ENCODE measurements at places on chromosomes 4 and X.

DNA sequence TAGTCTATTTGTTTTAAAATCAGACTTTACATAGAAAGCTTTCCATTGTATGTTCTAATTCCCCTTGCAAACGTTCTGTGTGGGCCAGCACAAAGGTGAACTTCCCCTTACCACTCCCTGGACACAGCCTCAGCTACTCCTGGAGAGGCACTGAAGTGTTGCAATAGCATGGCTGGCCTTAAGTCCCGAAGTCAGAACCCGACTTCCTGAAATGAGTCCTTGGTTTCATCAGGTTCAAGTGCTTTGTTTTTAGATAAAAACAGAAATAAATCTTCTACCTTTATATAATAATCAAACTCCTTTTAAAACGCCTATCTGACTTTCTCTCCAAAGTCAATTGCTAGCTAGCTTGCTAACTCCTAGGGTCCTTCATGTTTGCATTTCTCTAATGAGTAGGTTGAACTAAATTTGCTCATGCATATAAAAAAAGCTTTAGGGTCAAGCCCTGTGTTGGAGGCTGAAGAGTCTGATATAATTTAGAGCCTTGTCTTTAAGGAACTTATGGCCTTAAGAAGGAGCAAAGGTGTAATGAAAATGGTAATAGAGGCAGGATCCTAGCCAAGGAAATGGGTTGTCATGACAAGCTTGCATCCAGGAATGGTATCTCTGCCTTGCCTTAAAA, 9.0 kb downstream of the BMP3 start:
- DNase-seq: no peak

- no peak for DNase-seq
These were observed 344.4 kb downstream of the NR3C2 start for GRCh38 chr4:148097801-148098200.

GRCh38 chrX:65985922-65986588, 53.8 kb downstream of the VSIG4 start:
- DNase-seq: peak; percentile 50

- DNase-seq: no peak
These were observed 61.1 kb upstream of the MTM1 start for GRCh38 chrX:150507251-150507856.

- no peak for DNase-seq
These were observed 34.6 kb downstream of the LNX1 start for GRCh38 chr4:53556651-53557050.

DNA sequence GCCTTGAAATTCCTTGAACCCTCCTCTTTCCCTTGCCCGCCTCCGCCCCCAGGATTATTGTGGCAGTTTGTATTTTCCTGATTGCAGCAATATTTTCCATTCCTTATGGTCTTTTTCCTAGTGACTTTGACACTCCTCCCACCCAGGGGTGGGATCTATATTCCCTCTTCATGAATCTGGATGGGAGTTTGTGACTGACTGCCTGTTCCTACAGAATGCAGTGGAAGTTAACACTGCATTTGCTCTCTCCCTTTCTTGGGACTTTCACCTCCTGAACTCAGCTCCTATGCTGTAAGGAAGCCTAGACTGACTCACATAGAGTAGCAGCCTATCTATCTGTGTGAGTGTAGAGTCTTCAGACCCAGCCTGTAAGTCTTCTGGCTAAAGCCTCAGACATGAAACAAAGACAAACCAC, 2.2 kb downstream of the FUNDC2 start:
- DNase-seq: peak; percentile 2

DNA sequence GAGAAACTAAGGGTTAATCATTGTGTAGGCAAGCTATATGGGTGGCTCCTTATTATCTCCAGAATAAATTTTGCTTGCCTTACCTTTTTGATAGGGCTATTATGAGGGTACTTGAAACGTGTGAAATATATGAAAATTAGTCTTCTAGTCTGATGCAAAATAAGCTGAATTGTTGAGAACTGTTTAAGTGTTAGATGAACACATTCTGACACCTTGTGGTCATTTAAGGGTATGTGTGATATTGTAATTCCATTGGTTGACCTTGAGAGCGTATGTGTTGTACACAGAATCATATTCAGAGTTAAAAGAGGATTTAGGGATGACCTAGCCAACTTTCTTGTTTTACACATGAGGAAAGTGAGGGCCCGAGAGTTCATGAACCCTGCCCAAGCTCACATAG, 44.6 kb upstream of the LINC00632 start:
- peak; percentile 29 for DNase-seq

DNA sequence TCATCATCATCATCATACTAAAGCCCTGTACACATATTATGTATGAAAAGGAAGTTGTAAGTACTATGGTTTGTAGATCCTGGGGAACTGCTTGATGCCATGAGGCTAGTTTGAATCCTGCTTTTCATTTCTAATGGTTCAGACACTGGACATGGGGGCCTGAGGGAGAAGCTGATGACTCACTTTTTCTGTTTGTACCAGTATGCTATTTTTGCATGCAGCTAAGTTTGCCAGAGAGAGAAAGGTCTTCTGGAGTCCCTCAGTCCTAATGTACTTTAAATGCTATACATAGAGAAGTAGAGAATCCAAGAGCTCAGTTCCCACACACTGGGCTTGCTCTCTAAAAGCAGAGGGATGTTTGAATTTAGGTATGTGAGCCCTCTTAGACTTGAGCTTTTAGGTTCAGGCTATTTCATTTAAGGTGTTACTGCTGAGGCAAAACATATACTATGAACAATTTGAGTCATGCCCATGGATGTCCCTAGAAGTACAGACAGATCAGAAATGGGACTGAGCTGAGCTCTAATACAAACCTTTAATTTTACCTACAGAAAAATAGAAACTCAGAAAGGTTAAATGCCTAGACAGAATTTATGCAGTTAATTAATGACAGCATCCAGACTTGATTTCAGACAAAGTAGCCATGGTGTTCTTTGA, 17.6 kb upstream of the HS3ST1 start:
- DNase-seq: peak; percentile 43

GRCh38 chr4:86831262-86832130, 17.7 kb downstream of the SLC10A6 start:
- DNase-seq: peak; percentile 77

DNA sequence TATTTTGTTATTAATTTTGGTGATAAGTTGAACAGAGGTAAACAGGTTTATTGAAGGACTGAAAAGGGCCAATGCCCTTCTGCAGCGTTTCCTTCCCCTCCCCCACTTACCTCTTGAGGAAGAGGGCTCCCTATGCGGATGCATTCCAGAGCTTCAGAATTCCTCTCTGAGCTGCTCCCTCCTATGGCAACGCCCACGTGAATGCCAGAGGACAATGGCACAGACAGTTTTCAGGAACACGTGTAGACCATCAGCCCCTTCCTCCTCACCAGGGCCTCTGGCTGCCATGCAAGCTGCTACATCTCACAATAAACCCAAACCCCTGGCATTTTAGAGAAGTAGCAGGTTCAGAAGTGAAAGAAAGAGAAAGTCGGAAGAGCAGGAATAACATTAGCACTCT, 127.9 kb downstream of the CHRDL1 start:
- DNase-seq: no peak

DNA sequence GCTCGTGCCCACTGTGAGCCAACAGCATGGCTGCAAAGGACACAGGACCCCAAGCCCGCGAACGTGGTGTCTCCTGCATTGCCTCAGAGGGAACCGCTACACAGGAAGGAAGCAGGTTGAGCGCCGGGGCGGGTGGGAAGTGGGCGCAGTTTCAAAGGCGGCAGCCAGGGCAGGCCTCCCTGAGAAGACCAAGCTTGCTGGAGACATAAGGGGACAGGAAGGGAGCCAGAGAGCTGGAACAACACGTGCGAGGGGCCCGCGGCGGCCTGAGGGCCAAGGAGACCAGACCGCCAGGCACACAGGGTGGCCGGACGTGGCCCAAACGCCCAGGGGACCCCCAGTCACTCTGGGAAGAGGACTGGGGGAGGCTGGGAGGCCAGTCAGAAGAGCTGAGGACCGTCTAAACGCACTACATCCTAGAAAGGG, 32.0 kb downstream of the CTBP1 start:
- DNase-seq: no peak

GRCh38 chr4:89797117-89797516, 39.8 kb downstream of the SNCA start:
- peak; percentile 7 for DNase-seq

DNA sequence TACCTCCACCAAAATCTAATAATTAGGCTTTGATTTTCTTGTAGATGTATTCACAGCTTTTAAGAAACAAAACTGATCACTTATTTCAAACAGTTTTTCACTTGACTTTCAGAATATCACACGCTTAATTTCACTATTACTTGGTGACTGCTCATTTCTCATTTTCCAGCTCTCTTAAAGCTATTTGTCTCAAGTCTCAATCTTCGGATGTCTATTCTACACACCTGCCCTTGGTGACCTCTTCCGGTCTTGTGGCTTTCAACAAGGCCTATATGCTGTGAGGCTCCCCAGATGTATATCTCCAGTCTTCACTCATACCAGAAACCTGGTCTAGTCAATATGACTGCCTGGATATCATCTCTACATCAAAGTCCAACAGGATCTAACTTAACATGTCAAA, 34.9 kb upstream of the ANXA10 start:
- no peak for DNase-seq

- no peak for DNase-seq
These were observed 177.2 kb downstream of the ARAP2 start for GRCh38 chr4:36067116-36067515.
